ENCODE measurements at places on chromosomes 13 and 19.

GRCh38 chr19:7870571-7871436 lies 3.4 kb downstream of the PRR36 start:
- ATAC-seq = no peak

DNA sequence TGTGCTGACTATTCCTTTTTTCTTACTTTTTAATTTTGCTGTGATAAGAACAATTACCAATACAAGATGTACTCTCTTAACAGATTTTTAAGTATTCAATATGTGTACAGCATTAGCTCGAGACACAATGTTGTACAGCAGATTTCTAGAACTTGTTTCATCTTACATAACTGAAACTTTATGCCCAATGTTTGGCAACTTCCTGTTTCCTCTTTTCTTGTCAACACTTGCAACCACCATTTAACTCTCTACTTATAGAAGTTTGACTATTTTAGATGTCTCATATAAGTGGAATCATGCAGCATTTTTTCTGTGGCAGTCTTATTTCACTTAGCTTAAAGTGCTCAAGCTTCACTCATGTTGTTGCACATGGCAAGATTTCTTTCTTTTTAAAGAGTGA lies 1426.8 kb downstream of the SLITRK5 start:
- no peak for ATAC-seq

- no peak for ATAC-seq
These were observed 22.0 kb downstream of the MISP start for GRCh38 chr19:772730-773436.

DNA sequence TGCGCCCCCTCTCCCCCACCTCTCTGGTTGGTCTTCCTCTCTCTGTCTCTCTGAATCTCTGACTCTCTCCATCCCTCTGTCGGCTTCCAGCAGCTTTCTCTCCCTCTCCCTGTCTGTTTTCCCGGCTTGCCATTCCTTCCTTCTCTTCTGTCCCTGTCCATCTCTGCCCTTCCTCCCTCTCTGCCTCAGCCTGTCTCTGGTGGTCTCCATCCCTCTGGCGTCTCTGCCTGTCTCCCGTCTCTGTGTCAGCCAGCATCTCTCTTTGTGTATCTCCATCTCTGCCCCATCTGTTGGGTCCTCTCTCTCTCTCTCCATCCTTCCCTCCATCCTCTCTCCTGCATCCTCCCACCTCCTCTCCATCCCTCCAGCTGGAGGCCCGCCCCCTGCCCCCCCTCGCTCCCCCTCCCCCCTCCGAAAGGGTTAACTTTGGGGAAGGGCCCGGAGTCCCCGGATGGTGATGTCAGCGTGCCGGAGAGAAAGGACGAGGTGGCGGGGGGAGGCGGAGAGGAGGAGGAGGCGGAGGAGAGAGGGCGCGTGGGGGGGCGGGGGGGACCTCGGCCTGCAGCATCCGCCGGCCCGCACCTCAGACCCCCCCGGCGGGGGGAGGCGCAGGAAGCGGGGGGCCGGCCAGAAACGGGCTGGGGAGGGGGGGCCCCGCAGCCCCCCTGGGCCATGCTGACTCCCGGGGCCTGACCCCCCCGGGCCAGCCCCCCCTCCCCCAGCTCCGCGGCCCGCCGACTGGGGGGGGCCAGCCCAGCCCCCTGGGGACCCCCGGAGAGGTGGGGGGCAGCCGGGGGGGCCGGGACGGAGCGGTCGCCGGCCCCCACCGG lies at the start of gene BRSK1:
BRSK1 (plus strand) TSS at position 450 of the 830 bp plus-strand sequence. CDS start 446 bp downstream, outside the sequence.
- ATAC-seq = peak; percentile 12

DNA sequence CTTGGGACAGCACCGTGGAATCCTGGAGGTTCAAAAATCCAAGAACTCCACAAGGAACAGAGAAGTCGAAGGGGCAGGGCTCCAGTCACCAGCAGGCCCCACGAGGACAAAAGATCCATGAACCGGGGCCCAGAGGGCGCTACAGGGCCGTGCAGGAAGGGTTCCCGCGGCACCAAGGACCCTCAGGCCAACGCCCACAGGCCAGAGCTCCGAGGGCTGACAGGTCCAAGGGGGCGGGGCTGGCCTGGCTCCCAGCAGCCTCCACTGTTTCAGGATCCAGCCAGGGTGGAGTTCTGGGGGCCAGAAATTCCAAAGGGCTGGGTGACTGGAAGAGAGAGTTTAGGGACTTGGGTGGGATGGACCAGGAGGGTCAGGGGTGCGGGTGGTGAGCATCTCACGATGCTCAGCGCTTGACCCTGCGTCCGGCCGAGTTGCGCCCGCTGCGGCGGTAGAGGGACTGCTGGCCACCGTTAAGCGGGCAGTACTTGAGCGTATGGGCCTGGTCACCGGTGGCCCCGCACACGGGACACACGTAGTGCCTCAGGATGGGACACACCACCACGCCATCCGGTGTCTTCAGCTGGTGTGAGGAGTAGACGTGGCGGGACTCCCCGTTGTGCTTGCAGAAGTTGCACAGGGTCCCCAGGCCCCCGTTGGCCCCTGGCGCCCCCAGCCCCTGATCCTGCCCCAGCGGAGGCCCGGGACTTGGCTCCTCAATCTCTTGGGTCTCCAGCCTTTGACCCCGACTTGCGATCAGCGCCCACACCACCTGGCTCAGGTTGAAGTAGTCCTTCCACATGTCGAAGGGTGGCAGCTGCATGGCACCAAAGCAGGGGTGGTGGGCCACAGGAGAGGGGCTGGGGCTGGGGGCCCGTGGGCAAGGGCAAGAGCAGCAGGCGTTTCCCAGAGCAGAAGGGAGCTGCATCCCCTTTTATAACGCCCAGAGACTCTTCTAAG lies at the start of gene NANOS2:
NANOS2 (minus strand) TSS at position 905 of the 957 bp plus-strand sequence; CDS start at position 820, 85 bp downstream.
- ATAC-seq = no peak

DNA sequence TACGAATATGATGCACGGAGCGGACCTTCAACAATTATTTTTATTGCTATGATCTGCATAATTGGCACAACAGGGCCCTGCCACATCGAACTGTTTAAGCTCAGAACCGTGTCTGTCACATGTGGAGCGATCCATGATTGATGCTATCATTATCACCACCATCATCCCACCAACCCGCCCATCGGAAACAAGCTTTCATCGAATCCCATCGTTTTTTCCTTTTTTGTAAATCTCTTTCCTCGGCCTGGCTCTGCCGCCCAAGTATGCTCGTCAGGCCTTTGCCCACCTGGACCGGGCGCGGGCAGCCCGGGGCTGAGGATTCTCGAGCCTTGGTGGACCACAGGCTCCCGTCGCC lies 533 bp upstream of the DCAF15 start:
- ATAC-seq = no peak

DNA sequence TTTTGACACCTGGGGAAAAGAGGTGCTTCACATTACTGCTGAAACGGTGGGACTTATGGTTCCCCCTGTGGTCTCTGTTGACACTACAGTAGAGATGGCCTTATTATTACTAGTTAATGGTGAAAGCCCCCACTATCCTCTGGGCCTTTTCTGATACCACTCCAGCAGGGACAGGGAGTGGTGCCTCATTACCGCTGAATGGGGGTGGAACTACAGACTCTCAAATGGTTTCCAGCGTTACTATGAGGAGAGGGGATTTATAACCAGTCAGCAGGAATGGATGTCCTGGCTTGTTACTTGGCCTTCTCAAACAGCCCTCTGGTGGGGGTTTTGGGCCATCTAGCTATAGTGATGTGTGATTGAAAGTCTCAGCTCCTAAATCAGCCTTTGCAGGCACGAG lies 96.7 kb upstream of the DIAPH3 start:
- ATAC-seq = no peak

Measured in gastroesophageal sphincter (tissue), 4 donors.